Activated CD8-positive, alpha-beta memory T cell treated with anti-CD3 and anti-CD28 coated beads, Interleukin-2, amount 50 U/mL, for 48 hours (primary cell): ENCODE measurements at places on chromosomes 12 and 14.

GRCh38 chr12:79143803-79144202 is 279.2 kb downstream of the SYT1 start:
- no peak for DNase-seq

GRCh38 chr14:77139540-77140358 is 1.8 kb downstream of the ZDHHC22 start:
- peak; percentile 82 for DNase-seq

- no peak for DNase-seq
Measured at GRCh38 chr12:9342614-9343353, 134.6 kb upstream of the PZP start.

DNA sequence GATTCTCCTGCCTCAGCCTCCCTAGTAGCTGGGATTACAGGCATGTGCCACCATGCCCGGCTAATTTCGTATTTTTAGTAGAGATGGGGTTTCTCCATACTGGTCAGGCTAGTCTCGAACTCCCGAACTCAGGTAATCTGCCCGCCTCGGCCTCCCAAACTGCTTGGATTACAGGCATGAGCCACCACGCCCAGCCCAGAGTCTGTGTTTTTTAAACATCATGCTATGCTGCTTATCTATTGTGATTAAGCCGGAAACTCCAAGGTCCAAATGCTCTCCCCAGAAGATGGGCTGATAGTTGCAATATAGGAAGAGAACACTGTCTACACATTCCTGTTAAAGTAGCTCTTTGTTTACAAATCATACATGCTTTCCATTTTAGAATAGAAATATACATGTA is 30.5 kb upstream of the MAX start:
- DNase-seq: no peak

GRCh38 chr12:7719946-7720730 is 8.9 kb downstream of the DPPA3 start:
- DNase-seq: no peak

- DNase-seq: no peak
Measured at GRCh38 chr12:113850309-113851056, 115.6 kb downstream of the RBM19 start.

GRCh38 chr12:130747867-130748740 is 32.0 kb upstream of the RIMBP2 start:
- DNase-seq: peak; percentile 91

DNA sequence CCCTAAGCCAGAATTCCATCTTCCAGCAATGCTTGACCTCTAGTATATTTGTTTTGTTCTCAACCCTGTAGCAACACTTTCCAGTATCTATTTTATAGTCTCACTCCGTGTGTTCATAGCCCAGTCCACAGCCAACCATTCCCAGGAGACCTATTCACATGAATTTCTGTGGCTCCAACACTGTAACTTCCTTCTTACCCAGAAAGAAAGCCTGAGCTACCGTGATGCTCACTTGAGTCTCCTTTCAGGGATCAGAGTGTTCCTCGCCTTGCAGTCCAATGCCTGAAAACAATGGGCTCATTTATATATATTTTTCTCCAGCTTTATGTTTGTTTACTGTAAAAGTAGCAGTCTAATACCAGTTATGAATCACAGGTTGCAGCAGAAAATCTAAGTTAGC is 645.0 kb upstream of the NOVA1 start:
- DNase-seq: no peak
